ENCODE measurements at places on chromosomes 2 and 18.

GRCh38 chr18:21303895-21304294, 61.9 kb downstream of the GREB1L start:
- DNase-seq, result no peak

DNA sequence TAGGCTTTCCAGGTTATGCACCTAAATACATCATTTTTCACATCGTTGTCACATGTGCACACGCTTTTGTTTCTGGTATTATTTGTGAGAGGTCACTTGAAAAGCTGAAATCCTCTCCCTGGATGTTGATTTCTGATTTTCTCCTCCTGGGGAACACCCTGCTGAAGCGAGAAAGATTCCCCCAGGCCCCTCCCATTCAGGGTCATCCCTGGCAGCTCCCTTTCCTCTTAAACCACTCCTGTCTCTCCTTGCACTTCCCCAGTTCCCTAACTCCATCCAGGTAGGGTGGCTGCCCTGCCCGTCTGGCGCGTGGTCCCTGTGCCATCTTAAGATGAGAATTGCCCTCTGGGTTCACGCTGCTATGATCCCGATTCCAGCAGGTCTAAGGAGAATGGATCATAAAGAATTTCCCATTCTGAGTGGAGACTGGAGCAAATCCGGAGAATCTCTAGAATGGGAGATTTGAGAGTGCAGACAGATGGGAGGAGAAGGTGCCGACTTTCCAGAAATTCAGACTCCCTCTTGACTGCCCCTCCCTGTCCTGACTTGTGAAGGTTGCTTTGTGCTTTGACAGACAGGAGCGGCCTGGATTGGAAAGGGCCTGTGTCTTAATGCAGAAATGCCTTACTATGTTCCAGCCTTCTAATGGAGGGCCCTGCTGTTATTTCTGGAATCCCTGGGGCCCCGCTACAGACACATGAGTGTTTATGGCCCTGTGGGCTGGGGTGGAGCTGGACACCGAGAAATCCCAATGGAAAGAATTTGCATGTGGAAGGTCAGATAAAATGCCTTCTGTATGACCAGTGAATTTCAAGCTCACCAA, 1.3 kb upstream of the YWHAQ start:
- DNase-seq, result no peak

DNA sequence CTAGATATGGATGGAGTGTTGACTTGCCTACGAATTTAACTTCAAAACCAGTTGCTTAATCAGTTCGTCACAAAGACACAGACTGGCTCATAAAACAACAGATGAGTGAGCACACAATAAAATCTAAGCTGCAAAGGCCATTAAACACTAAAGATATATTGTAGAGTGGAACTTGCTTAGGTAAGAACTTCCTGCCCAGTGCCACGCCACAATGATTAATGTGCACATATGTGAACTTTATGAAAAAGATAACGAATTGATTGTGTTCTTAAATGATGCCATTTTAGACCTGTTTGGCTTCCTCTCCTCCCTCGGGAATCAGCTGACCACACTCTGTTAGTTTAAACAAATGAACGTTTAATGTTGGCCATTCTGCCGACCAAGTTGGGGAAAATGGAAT, 2031.3 kb upstream of the CELF4 start:
- no peak for DNase-seq

DNA sequence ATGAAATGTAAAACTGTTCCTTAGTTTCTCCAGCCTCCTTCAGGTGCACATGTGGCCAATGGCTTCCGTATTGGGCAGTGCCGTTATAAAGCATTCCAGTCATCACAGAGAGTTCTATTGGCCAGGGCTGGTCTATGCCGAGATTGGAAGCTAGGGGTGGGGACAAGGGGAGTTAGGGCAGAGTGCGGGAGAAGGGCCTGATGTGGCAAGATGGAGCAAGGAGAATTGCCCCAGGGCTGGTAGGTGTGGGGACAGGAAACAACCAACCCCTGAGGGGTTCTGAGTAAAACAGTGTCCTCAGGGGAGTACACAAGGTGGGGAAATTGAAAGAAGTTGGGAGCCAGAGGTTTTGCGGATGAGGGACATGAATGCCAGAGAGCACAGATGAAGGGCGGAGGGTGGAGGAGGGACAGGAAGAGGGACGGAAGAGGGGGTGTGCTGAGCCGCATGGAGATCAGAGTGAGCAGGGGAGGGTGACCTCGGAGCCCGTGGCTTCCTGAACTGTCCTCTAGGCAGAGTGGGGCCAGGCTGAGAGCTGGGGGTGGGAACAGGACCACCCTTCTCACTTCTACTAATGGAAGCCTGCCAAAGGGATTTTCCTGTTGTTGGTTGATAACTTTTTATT, 9.1 kb upstream of the ATP6V1C2 start:
- no peak for DNase-seq

- no peak for DNase-seq
These were observed 39.7 kb downstream of the CDC42EP3 start for GRCh38 chr2:37631698-37632097.

- no peak for DNase-seq
These were observed 37.5 kb downstream of the GNAL start for GRCh38 chr18:11726556-11726955.

GRCh38 chr2:215753808-215754207, 259.5 kb downstream of the MREG start:
- no peak for DNase-seq

DNA sequence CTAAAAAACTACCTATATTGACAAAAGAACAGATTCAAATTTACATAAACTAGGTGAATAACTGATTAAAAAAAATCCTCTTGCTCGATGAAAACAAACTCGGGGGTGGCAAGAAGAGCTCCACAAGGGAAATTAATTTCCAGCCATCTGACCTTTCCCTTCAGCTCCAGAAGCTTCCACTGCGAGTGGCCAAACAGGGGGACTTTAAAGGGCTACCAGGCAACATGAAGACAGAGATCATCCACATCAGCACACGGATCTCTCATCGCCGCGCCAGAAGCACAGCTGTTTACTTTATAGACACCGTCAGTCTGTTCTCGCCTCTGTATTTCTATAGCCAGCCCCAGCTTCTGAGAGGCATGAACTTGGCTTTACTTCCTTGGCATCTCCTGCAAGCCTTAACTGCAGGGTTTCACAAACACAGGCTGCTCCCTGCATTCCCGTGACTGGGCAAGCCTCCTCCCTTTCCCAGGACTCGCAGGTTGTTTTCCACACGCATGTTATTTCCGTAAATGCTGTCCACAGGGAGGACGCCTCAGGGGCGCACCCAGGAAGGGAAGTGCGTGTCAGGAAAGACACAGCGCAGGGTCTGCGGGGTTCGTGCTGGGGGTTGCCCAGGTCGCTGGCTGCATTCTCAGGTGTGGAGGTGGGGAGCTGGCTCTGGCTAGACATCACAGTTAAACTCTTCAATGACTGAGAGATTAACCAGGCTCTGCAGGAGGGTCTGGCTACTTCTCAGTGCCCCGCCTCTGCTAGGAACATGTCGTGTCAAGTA, 85.0 kb downstream of the USP40 start:
- DNase-seq, result no peak

DNA sequence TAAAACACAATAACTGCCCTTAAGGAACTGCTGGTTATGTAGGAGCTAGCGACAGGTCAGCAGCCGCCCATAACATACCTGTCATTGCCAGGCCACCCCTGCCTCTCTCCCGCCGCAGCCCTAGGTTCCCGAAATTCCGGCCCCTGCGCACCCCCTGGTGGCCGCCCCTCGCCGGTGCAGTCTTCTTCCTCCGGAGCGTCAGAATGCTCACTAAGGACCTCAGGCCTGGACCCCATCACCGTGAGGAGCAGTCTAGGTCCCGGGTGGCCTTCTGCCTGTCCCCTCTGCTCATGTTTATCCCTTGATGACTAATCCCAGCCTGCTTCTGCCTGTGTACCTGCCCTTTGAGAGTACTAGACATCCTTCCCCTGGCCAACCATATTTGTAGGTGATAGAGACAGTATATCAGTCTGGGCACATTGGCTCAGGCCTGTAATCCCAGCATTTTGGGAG, 115.7 kb upstream of the SLC1A4 start:
- peak; percentile 20 for DNase-seq

DNA sequence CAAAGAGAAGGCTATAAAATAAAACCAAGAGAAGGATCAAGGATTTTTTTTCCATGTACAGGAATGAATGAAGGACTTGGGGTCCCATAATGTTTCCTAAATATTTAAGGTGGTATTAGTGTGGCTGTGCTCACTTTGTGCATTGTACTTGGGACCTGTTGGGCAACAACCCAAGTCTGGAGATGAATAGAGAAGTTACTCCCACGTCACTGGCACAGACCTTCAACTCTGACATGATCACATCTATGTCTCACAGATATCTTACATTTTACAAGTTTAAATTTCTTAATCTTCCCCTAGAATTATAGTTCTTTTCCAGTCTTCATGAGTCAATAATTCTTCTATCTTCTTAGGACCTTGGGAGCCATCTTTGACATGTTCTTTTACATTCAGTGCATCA, 133.4 kb downstream of the PLCL1 start:
- no peak for DNase-seq

GRCh38 chr2:203143391-203143790, 95.4 kb upstream of the CYP20A1 start:
- DNase-seq, result no peak

DNA sequence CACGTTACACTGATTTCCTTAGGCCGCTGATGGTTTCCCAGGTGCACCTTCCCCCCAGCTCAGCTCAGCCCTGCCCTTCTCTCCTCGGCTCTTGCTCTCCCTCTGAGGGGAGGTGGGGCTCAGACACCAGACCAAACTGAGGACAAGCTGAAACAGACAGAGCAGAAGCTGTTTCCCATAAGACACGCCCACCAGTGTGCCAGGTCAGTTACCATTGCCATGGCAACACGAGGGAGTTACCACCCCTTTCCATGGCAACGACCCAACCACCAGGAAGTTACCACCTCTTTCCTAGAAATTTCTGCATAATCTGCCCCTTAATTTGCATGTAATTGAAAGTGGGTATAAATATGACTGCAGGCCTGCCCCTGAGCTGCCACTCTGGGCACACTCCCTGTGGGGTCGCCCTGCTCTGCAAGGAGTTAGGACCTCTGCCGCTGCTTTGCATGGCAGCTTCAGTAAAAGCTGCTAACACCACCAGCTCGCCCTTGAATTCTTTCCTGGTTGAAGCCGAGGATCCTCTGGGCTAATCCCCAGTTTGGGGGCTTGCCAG, 120.9 kb upstream of the SMIM21 start:
- no peak for DNase-seq

- no peak for DNase-seq
These were observed at the start of gene INHBB for GRCh38 chr2:120346026-120346666. INHBB (plus strand) TSS chr2:120346136; CDS start chr2:120346189, 53 bp downstream.

- DNase-seq, result no peak
These were observed 95.1 kb downstream of the MYO5B start for GRCh38 chr18:50099725-50100407.

DNA sequence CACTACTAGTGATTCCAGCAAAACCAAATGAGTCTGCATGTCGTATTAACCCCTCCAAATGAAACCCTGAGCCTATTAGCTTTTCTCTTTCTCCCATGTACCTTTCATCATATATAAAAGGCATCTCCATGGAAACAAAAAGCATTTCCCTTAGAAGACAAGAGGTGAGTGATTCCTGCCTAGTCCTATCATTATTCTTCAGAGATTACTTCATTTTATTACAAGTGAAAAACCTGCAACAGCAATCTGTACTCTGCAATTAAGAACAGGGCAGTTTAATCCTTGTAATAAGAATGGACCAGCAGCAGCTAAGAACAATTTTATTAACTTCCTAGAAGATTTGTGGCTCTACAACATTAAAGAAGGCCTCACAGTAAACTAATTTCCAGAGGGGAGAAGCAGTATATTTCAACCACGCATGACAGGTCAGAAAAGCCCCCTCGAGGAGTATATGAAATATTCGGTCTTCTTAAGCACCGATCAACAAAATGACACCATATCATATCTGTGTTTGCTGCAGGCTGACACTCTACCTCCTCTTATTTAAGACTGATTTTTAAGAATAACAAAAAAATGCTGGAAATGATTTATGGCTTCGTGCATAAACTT, 132.3 kb upstream of the TFPI start:
- no peak for DNase-seq

GRCh38 chr2:8076448-8077342, 605.2 kb upstream of the ID2 start:
- DNase-seq, result no peak

- no peak for DNase-seq
These were observed 11.1 kb downstream of the CAPN10 start for GRCh38 chr2:240597419-240598181.

DNA sequence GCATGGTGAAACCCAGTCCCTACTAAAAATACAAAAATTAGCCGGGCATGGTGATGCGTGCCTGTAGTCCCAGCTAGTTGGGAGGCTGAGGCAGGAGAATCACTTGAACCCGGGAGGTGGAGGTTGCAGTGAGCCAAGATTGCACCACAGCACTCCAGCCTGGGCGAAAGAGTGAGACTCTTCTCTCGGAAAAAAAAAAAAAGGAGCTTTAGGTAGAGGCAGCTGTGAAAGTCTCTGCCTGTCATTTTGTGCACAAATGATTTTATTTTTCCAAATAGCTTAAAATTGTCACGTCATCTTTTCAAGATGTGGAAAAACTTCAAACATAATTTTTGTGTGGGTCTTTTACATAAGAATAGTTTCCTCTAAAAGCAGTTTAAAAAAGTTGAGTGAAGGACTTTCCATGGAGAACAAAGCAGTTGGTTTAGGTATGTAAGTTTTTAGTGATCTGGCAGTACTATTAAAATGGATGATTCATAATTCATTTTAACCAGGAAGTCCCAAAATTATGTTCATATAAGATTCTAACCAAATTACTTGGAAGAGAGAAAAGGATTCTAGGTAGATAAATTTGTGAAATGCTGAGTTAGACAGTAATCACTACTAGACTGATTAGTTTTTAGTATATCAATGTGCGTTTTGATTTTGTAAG, 11.5 kb downstream of the CCNYL1 start:
- DNase-seq, result no peak

- no peak for DNase-seq
These were observed 11.6 kb upstream of the BOK start for GRCh38 chr2:241546771-241547498.

- DNase-seq, result no peak
These were observed 224.2 kb downstream of the ALK start for GRCh38 chr2:29697181-29697580.

DNA sequence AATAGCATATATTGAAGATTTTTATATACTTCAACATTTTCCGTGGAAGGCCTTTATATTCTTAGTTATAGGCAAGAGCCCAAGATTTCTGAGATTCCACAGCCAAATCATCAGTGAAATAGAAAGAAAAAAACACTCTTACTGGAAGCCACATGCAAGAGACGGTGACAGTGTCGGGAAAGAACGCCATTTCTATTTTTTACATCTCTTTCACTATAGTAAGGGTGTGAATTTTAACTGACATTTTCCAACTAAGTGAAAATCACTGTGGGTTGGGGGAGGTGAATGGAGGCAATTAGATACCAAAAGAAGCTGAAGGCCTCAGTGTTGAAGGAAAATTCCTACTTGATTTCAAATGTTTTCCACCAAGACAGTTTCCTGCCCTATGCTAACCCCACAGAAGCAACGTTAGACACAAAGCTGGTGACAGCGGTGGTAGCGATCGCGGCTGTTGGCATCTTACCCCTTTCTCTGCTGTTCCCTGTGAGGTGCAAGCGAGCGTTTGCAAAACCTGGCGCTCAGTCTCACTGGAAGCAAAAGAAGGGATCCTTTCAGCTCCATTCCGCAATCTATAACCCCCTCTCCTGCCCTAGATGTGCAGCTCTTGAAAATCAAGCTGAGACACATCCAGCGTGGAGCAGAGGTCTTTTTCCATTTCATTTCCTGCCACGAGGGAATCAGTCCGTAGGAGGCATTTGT, 20.0 kb downstream of the ID2 start:
- no peak for DNase-seq

GRCh38 chr2:233088972-233089345, 28.8 kb downstream of the INPP5D start:
- DNase-seq, result no peak

Data from NCI-H1930 (cell line).